ENCODE measurements at places on chromosomes 4 and X.

DNA sequence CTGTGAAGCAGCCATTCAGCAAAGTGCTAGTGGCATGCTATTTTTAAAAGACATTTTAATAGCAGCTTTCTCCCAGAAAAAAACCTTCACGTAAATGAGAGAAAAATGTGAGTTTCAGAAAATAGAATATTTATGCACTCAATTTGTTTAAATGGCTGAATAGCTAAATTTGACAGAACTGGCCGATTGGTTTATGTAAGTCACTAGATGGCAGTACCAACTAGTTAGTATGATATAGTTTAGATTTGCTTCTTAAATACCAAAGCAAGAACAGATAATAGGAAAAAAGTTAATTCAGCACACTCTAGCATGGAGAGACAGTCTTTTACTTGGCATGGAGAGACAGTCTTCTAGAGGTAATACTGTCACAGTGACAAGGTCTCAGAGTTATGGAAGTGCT is 250.1 kb downstream of the SNCA start:
- peak; percentile 1 for DNase-seq

DNA sequence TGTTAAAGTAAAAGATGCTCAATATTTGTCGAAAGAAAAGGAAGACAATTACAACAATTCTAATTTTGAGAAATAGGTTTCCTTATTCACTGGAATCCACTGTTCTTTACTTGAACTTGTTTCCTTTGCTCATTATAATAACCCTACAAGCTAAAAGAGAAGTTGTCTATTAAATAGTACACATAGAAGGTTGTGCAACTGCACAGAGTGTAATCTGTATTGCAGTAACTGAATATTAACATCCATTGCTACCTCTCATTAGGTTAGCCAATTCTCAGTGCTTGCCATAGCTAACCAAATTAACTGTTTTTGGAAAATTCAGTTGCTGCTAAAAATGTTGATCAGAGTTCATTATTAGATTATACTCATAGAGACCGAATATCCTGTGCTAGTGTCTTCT is 120.0 kb downstream of the PDLIM5 start:
- peak; percentile 51 for DNase-seq

- no peak for DNase-seq
Observed at GRCh38 chr4:87512400-87512799, 16.8 kb downstream of the SPARCL1 start.

DNA sequence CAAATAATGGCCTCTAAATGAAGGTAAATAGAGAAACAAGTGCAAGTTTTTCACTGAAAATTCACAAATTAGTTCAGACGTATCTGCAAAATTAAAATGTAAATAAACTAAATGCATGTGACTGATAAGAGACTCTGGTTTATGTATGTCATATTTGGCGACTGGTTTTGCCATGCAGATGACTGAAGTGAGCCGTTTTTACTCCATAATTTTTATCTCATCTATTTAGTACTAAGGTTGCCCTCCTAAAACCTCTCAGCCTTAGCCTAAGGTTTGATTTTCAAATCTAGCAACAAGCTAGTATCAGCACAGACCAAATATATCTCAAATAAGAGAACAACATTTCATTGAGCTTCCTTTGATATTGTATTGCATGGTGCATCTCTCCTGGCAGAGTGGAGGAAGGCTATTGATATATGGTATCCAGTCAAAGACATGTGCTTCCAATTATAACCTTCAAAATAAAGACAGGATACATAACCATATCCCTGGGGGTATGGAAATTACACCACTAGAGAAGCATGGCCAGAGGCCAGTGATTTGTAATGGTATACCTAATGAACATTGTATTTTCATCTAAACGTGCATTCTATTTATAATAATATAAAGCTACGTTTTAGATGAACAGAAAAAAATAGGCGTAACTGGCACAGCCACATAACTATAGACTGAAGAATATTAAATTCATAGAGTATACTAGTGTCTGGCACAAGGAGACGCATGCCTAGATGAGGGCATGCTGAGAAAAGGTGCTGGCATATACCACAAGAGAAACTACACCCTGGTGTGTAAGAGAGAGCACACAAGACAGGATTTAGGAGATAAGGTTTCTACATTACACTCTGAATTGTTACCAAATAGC is 392.6 kb upstream of the INTU start:
- no peak for DNase-seq

GRCh38 chrX:84709987-84710386 is 207.7 kb upstream of the HDX start:
- DNase-seq = no peak

DNA sequence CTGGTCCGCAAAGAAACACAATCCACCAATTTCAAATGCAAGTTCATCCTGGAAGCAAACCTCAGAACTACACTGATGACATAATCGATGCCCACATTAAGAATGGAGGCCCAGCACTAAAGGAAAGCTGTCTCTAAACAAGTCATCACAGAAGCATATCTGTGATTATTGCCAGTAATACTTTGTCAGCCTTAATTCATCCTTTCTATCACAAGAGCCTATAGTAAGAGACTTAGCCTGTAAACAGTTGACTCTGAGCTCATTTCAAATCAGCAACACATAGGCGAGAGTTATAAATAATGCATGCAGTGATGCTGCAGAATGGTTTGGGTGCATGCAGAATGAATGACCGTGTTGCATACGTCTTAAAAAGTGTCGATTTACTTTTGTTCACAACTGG is 105.9 kb upstream of the ZFP42 start:
- no peak for DNase-seq

GRCh38 chrX:38500141-38500540 is 61.2 kb upstream of the TSPAN7 start:
- DNase-seq = no peak

- no peak for DNase-seq
Observed at GRCh38 chr4:124526331-124526730, 186.2 kb downstream of the ANKRD50 start.

GRCh38 chrX:105882581-105883275 is 60.4 kb downstream of the NRK start:
- DNase-seq = no peak

DNA sequence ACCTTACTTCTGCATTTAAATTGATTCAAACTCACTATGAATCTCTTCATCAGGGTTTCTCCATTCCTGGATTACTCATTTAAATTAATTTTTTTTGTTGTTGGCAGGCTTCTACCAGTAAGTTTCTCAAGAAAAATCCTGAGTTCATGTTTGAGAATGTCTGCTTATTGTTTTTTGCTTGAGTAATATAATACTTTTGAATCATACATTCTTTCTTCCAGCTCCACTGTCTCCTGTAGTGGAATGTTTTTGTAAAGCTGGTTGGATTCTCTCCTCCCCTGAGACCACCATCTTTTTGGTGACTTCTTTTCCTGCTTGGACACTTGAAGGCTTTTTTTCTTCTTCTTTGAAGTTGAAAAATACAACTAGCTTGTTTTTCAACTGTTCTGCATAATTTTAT is 4.3 kb upstream of the MID1IP1 start:
- no peak for DNase-seq

DNA sequence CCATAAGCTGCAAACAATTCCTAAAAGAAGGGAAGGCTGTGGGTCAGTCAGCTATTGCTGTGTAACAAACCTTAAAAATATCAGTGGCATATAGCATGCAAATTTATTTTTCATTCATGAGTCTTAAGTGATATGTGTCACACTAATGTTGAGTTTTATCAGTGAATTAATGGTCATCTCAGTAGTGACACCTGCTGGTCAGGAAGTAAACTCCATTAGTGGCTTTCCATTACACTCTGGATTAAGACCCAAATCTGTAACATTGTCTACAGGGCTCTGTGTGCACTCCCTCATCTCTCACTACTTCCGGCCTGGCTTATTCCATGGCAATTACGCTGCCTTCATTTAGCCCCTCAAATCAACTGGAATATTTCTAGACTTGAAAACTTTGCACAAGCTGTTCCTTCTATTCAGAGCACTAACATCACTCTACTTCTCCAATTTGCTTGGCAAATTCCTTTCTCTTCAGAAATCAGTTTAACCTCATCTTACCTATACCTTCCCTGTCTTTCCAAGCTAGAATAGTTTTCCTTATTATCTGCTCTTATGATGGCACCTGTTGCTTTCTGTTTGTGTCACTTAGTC is 217.3 kb upstream of the TAPT1 start:
- peak; percentile 42 for DNase-seq

- DNase-seq = no peak
Observed at GRCh38 chr4:101942891-101943290, 152.4 kb downstream of the BANK1 start.

DNA sequence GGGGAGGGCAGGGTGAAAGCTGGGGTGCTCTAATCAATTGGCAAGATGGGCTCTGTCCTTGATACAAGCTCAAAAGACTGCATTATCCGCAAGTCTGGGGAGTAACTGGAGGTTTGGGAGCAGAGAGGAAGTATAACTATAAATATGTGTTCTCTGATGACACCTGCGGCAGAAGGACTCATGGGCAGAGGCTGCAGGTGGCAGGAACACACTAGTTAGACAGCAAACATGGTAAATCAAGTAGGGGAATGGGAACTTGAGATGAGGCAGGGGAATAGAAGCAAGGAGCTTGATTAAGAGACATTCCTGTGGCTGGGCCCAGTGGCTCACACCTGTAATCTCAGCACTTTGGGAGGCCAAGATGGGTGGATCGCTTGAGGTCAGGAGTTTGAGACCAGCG is 30.3 kb downstream of the SH3KBP1 start:
- no peak for DNase-seq

DNA sequence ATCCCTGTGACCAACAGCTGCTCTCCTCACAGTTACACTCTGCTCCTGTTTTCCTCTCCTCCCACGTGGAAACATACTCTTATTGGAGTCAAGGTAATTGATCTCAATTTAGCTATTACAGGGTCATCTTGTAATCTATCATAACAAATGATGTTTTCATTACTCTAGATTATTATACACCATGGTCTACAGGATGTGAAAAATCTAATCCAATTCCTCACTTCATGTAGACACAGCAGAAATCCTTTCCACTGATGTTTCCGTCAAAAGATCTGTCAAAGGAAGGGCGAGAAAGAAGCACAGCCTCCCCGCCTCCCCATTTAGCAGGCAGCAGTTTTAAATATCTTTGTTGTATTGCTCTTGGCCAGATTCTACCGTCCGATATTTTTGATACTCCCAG is 13.7 kb upstream of the DCTD start:
- no peak for DNase-seq

GRCh38 chrX:50889582-50889981 is 21.0 kb upstream of the BMP15 start:
- no peak for DNase-seq

DNA sequence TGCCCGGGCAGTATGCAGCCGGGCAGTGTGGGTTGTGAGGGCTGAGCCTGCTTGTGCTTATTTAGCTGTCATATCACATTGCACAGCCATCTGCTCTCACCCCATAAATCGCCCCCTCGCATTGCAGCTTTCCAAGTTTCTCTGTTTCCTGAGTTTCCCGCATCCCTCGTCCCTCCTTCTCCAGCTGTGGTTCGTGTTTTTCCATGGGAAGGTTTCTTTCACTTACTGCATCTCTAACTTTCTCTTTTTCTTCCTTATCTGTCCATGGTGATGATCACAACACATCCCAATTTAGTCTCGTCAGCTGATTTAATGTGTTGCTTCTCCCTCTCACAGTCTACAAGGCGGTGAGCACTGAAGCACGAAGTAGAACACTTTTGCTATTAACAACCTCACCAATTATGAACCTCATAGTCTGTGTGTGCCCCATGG is 118.1 kb downstream of the ENPP6 start:
- DNase-seq = no peak

GRCh38 chrX:9535101-9535500 is 70.2 kb downstream of the TBL1X start:
- DNase-seq = no peak

DNA sequence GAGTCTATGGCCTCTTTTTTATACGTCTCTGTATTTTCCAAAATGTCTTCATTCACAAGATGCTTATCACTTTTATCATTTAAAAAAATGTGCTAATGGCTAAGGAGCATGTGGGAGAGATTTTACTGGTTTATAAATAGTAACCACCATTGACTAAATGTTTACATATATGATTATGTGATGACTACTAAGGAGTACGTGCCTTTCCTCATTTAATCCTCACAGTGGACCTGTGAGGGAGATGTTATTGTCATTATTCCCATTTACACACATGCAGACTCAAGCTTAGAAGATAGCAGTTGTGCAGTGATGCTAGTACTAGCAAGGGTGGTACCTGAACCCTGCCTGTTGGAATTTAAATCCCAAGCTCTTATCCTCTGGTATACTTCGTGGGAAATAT is 2.4 kb downstream of the SRD5A3 start:
- no peak for DNase-seq

GRCh38 chr4:7607156-7607910 is 172.6 kb upstream of the PSAPL1 start:
- no peak for DNase-seq

DNA sequence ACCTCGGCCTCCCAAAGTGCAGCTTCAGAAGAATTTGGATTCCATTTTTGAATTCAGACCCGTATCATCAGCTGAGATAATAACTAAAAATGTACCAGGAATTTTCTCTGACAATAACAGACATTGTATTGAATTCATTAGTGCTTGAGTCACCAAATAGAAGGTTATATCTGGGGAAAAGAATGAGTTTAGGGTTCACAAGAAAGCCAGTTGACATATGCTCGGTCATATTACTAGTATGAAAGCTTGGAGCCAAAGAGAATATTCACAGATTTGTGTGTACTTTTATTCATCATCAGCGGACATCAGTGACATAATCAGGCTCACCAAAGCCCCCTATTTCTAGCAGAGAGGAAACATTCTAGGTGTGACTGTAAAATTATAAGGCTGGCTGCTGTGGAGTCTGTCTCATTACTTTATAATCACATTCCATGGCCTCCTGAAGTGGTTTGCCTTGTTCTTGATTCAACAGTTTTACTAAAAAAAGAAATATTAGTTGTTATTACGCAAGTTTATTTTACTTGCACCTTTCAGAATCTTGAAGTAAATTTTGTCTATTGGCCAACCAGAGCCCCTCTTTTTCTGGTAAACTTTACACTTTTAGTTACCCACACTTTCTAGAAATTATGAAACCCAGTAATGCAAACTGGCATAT is 14.6 kb upstream of the DCTD start:
- no peak for DNase-seq
